T-helper 2 cell (primary cell): ENCODE measurements at places on chromosomes 1 and 21.

GRCh38 chr1:232585486-232585885 is 44.4 kb downstream of the SIPA1L2 start:
- DNase-seq = no peak

DNA sequence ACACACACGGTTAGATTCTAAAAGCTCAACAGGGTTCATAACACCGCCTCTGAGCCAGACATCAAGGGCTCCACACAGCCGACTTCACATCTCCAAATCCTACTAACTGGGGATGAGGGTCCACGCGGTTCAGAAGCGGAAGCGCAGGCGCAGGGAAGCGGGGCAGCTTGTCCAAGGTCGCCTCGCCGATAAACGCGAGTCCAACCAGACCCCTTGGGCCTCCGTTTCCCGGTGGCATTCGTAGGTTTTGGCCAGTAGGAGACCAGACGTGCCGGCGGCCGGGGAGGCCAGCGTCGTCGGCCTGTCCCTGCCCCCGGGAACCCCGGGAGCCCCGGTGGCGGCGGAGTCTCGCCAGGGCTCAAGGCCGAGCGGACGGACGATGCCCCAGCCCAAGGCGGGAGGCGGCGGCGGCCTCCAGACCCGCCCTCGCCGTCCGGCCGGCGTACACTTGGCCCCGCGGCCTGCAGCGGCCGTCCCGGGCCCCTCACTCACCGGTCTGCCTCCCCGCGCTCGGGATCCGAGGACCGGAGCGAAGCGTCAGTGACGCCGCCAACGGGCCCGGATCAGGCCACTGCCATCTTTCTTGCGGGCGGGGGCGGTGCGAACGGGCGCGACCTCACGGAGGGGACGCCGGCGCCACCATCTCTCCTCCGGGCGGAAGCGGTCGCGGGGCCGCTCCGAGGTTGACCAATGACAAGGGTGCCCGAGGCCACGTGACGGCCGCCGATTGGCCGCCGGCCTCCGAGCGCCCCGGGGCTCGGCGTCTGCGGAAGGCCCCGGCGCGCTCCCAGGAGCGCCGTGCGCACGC is at the start of gene SDF4:
SDF4 (minus strand) TSS at position 602 of the 808 bp plus-strand sequence. CDS start 3,229 bp downstream, outside the sequence.
- peak; percentile 94 for DNase-seq

DNA sequence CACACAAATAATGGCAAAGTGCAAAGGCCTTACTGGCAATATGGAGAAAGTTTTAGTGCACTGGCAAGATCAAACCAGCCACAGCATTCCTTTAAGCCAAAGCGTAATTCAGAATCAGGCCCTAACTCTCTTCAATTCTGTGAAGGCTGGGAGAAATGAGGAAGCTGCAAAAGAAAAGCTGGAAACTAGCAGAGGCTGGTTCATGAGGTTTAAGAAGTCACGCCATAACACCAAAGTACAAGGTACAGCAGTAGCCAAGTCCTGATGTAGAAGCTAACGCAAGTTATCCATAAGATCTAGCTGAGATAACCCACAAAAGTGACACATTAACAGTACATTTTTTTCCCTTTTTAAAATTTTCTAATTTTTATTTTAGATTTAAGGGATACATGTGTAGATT is 57.1 kb downstream of the SLC27A3 start:
- DNase-seq = no peak

DNA sequence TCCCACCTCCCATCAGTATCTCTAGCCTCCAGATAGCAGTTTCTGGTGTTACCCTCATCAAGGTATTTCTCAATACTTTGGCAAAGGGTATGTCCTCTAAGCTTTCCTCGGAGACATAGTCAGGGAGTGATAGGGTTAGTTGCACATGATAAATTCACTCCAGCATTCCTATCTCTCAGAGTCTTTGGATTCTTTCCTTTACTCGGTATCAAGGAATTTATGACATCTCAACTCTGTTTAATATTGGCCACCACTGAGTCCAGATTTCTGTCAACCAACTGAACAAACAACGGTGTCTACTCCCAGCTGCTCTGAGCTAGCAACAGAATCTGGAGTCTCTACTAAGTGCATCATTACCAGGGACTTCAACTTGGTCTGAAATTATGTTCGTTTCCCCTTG is 233.4 kb downstream of the TM2D1 start:
- DNase-seq = no peak

- DNase-seq = no peak
Measured at GRCh38 chr1:99685516-99686180, 39.7 kb downstream of the PALMD start.

GRCh38 chr1:219931033-219931432 is 2.7 kb upstream of the SLC30A10 start:
- DNase-seq = no peak

DNA sequence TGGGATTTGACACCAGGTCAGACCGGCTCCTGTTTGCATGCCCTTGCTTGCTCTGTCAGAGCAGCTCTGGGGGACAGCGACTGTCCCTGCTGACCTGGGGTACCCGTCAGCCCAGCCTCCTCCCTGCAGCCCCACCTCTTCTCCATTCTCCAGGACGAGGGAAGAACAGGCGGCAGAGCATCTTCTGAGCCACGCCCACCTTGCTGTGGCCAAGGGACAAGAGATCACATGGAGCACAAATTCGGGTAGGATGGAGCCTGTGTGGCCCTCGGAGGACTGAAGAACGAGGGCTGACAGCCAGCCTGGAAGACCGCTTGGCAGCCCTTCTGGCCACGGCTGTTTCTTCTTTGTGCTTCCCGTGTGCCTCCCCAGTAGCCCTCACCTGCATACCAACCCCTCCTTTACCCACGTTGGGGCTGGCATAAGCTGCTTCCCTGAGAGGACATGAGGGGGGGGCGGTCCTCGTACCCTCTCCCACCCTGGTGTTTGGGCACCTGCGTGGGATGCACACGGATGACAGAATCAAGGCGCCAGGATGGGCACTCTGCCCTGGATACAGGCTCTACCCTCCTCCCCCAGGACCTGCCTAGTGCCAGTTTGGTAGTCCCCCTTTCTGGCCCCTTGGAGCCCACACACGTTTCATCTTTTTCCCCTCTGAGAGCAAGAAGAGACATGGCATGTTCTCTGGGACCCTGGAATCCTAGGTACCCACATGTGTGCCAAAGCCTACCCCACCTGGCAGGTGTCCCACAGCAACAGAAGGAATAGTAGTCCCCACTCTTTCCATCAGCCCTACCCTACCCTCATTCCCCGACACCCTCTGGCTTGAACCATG is 26.9 kb downstream of the CDK18 start:
- DNase-seq = no peak

GRCh38 chr1:54835970-54836369 is 34.8 kb upstream of the TTC22 start:
- DNase-seq = no peak

DNA sequence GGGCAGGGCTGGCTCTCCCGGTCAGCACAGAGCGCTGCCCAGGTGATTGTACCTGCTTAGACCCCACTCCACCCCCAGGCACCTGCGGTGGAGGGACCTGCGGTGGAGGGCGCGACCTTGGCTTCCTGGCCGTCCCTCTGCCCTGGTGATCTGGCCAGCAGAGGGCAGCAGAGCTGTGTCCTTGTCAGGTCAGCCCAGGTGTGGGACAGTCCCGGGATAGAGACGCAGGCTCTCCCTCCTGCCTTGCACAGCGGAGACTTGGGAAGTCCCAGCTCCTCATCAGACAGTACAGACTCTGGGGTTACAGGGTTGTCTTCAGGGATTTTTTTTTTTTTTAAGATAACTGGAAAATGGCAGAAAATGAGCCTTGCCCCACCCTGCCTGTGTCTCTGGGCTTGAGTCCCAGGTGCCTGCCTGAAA is 10.0 kb downstream of the SLX9 start:
- DNase-seq = peak; percentile 70

- no peak for DNase-seq
Measured at GRCh38 chr1:33361532-33362235, 40.8 kb upstream of the A3GALT2 start.

DNA sequence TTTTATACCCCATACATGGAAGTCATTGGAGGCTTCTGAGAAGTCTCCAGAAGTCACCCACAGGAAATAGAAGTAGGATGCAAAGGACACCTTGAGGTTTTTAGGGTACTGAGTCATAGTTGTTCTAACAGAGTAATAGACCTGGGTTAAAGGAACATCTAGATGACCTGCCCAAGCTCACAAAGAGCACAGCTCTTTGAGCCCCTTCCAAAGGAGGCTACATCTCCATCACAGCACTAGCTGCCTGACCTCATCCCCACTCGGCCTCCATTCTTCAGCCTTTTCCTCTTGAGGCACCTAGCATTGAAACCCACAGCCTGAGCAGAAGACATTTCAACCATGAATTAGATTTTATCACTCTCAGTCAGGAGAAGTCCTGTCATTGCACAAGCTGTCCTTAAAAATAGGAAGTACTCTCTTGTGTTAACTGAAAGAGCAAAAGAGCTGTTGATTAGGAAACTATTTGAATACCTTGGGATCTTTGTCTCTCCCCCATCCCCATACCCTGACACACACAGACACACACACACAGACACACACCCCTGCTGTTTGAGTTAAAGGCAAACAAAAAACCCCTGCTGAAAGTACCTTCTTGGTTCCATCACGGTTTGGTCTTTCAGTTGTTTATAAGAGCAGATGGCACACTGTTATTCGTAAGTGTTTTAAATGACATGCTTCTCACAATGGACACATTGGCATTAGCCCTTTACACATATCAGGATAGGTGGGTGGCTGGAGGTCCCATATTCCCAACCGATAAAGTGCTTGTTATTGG is 22.2 kb downstream of the MKNK1 start:
- DNase-seq = peak; percentile 43

DNA sequence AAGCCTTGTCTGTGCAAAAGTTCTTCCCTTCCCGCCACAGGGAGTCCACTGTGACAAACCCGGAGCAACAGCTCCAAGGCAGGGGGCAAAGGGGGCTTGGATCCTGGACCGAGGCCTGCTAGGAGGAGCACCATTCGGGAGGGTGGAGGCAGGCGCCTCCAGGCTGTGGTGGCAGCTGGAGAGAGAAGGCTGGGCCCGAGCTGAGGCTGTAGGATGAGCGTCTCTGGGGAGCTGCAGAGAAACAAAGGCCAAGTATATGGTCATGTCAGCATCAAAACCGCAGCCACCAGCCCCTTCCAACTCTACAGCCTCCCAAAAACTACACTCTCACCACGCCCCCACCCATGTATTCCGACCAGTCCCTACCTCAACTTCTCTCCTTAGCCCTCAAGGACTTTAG is 579 bp downstream of the SH3BP5L start:
- DNase-seq = no peak
